Stimulated activated CD4-positive, alpha-beta T cell treated with anti-CD3 and anti-CD28 coated beads, TNF-alpha, amount 100 ng/mL, for 48 hours (primary cell): ENCODE measurements at places on chromosomes 4 and X.

DNA sequence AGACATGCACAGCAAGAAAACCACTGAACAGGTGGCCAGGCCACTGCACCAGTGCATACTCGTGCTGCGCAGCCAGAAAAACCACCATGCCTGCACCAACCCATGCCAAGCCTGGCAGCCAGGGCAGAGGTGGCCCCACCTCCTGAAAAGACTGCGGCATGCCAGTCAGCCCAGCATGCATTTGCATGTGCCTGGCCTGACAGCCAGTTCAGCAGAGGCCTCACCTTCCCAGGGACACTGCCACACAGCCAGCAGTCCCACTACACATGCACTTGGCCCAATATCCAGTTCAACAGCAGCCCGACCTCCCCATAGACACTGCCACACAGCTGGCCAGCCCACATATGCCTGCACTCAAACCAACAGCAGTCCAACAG, 43.5 kb upstream of the DDX60 start:
- no peak for DNase-seq

DNA sequence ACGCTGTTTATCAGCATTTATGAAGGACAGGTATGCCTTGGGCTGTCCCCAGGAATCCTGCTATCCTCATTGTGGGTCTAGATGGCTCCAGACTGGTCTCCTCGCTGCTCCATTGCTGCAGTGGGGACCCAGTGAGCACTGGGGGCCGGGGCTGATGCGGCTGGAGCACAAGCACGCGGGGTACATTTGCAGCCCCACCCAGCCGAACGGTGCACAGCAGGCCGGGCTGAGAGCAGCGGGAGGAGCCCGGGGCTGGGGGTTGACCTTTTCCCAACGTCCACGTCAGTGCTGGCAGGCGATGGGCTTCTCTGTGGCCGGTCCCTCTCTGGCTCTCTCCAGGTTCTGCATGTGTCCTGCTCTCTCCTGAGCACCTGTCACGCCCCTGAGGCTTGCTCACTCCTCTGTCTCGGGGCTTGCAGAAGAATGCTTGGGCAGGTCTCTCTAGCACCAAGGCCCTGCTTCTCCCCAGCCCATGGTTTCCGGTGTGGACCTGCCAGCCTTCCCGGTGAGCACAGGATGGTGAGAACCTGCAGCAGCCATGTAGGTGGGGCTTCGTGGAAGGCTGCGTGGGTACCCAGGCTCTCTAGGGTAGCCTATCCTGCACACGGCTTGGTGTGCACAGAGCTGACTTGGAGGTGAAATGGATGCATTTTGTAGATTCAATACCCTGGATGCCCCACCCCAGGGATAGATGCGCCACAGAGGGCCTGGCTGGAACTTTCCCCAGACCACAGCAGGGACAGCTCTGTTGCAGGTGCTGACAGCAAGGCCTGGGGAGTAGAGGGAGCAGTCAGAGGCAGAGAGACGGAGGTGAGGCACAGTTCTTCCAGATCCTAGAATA, 89.1 kb upstream of the ADRA2C start:
- DNase-seq: no peak

DNA sequence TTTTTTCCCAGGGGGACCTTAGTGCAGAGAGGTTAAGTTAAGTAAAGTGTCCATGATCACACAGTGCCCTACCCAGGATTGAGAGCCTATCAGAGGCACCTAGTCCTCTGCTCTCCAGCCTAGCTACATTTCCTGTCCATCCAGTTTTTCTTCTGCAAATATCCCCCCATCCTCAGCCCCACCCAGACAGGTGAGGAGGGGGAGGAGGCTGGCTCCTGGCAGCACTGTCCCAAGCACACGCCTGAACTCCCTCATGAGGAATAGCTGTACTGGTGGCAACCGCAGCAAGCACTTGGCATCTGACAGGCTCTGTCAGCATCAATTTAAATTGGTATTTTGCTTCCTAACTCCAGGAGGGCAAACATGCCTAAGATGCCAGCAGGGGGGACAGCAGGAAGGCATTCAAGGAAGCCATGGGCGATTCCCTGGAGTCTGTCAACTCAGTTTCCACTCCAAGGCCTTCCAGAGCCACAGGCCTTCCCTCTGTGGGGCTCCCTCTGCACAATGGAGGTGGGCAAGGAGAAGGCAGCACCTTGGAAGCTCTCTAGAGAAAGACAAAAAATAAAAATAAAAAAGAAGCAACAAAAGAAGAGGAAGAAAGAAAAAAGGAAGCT, 6.4 kb upstream of the FRMPD3 start:
- no peak for DNase-seq

GRCh38 chr4:23894021-23894420, 4.2 kb upstream of the PPARGC1A start:
- no peak for DNase-seq

- no peak for DNase-seq
Measured at GRCh38 chr4:8893624-8894423, 22.2 kb upstream of the HMX1 start.
